Myocyte (in vitro differentiated cells): ENCODE measurements at places on chromosomes 16 and 17.

GRCh38 chr17:35768797-35769196, 8.1 kb downstream of the C17orf50 start:
- DNase-seq, result no peak

GRCh38 chr17:76419576-76420260, 33.2 kb downstream of the UBE2O start:
- DNase-seq, result no peak

GRCh38 chr17:32928586-32929535, 908 bp downstream of the TMEM98 start:
- DNase-seq, result no peak

- DNase-seq, result no peak
Observed at GRCh38 chr17:76382351-76382802, 2.0 kb upstream of the SPHK1 start.

GRCh38 chr17:17235212-17236174, 1.5 kb downstream of the FLCN start:
- DNase-seq, result peak; percentile 59

DNA sequence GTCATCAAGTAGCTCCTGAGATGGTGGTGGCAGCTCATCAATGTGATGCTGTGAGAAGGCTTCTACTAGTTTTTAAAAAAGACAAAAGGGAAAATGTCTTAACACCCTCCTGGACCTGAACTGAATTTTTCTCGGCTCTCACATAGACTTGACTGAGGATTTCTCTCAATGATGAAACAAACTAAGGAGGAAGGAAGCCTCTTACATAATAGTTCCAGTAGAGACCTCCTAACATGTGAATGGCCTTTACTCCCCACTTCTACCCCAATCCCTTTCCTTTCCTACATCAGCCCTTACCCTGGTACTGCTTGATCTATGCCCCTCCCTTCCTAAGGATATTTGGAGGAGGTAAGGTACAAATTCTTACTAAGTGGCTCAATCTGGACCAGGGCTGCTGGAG, 54.8 kb upstream of the MTMR4 start:
- DNase-seq, result no peak

DNA sequence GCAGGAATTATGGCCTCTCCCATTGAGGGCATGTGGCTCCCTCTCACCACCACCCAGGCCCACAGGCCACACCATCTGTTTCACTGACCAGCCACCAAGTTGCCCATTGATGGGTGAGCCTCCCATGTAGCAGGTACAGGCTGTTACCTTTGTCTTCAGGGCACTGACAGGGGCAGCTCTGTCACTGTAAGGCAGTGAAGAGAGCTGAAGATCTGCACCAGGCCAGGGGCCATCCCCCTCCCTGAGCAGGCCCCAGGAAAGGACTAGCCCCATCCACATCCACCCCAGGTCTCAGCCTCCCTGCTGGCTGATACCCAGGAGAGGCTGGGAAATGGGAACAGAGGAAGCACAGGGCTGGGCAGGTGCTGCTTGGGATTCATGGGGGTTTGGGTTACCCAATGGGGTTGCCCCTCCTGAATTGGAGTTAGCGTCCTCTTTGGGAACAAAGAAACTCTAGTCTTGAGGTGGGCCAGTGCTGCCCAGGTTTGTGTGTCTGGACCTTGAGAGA, 1691.4 kb downstream of the TP53TG3F start:
- DNase-seq, result no peak

DNA sequence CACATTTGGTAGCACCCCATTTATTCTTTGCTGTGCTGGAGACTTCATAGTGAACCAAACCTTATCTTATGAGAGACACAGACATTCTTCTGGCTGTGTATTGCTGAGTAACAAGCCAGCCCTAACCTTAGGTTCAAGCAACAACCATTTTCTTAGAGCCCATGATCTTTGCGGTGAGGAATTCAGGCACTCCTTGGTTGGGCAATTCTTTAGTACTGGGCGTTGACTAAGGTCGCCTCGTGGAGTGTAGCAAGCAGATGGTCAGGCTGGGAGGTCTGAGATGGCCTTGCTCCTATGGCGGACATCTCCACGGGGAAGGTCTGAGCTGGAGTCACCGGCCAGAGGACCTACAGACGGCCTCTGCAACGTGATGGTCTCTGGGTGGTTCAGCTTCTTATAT, 43.1 kb downstream of the ARSG start:
- DNase-seq, result no peak

DNA sequence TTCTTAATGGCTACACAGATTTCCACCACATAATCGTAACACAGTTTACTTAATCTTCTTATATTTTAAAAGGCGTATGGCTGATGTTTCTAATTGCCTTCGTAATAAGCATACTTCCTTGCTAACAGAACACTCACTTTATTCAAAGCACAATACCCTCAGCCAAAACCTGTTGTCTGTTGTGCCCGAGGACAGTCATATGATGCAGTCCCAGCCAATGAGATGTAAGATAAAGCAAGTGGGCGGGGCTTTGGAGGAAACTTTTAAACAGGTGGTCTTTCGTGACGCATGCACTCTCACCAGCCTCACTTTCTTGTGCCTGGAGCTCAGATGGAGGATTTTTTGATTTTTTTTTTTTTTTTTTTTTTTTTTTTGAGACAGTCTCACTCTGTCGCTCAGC, 174.1 kb downstream of the ZFHX3 start:
- no peak for DNase-seq

DNA sequence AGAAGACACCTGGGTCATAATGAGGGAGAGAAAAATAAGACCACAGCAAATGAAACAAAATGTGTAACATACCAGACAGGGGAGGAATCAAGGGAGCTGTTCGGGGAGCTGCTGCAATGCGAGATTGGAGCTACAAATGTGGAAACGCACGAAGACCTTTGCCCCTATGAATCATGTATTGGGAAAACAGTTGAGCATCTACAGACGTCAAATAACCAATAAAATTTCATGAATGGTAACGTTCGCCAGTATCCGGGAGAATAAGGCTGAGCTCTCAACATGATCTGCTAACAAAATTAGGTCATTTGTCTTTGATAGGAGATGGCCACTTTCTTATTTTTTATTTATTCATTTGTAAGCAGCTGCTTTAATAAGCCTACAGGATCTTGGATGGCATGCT, 486.2 kb upstream of the RBFOX1 start:
- DNase-seq, result no peak

- DNase-seq, result no peak
Observed at GRCh38 chr17:37060094-37060493, 111.3 kb downstream of the AATF start.

- no peak for DNase-seq
Observed at GRCh38 chr16:88693420-88694177, 7.3 kb upstream of the SNAI3 start.

GRCh38 chr16:57307365-57307764, 22.9 kb upstream of the PLLP start:
- no peak for DNase-seq

DNA sequence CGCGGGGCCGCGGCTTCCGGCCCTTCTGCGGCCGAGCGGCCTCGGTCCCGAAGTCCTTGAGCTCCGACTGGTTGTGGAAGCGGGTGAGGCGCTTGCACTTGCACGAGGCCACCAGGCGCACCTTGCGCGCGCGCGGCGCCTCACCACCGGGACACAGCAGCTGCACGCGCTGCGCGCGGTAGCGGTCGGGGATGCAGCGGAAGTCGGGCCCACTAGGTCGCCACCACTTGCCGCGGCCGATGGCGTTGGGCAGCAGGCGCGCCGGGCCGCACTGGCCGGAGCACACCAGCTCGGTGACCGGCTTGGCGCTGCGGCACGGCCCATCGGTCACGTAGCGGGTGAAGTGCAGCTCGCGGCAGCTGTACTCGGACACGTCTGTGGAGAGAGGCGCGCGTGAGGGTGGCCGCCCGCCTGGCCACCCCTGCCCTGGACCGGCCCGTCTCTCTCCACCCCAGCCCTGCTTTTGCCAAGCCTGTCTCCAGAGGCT, 3.2 kb downstream of the SOST start:
- DNase-seq, result no peak

DNA sequence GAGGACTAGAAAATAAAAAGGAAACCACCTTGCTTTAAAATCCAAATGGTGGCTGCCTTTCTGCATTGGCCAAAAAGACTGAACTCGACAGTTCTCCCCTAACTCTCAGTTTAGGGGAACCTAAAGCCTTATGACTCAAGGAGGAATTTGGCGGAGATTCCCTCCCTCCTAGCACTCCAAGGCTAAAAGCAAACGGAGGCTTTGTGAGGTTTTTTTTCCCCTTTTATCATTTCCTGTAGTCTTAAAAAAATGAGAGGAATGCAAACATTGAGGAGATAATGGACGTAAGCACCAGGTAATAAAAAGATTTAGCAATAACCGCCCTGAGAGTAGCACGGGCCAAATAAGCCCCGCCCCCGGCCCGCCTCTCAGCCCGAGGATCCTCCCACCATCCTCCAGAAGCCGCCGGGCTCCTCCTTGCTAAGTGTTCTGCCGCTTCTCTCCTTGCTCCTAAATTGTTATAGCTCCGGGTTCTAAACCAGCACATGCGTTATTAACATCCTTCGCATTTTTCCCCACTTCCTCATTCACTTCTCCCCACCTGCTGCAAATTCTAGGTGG, 5.8 kb upstream of the KIFC3 start:
- peak; percentile 71 for DNase-seq

DNA sequence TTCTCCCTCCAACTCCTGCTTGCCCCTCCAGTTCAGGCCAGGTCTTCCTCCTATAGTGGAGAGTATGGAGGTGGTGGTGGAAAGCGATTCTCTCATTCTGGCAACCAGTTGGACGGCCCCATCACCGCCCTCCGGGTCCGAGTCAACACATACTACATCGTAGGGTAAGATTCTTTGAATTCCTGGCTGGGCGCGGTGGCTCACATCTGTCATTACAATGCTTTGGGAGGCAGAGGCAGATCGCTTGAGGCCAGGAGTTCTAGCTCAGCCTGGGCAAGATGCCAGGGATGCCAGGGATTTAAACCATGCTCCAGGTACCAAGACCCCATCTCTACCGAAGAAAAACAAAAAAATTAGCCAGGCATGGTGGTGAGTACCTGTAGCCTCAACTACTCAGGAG, 1.4 kb downstream of the ZG16 start:
- peak; percentile 21 for DNase-seq

DNA sequence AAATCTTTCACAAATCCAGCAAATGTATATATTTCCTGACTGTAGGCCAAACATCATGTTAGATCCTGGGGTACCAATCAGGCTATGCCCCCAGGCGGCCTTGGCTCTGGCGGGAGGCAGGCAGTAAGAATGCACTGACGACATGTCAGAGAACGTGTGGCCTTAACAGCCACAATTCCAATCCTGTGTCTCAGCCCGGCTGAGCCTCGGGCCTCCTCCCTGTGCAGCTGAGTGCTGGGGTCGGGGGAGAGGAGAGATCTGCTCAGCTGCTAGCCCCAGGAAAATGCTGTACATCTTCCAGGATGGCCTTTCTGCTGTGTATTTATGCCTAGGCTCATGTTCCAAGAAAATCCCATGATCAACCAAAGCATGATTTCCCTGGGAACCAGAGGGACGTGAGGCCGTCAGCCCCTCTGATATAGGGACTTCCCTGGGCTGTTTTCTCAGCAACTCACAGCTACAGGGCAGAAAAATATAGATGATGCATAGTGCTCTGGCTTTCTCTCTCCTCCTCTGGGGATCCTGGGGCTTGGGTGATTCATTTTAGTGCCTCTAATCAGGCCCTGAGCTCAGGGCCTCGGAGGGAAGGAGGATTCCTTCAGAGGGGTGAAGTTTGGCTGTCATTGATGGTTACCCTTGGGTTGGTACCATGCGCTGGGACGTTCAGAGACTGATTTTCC, 604.0 kb downstream of the HS3ST4 start:
- DNase-seq, result no peak

DNA sequence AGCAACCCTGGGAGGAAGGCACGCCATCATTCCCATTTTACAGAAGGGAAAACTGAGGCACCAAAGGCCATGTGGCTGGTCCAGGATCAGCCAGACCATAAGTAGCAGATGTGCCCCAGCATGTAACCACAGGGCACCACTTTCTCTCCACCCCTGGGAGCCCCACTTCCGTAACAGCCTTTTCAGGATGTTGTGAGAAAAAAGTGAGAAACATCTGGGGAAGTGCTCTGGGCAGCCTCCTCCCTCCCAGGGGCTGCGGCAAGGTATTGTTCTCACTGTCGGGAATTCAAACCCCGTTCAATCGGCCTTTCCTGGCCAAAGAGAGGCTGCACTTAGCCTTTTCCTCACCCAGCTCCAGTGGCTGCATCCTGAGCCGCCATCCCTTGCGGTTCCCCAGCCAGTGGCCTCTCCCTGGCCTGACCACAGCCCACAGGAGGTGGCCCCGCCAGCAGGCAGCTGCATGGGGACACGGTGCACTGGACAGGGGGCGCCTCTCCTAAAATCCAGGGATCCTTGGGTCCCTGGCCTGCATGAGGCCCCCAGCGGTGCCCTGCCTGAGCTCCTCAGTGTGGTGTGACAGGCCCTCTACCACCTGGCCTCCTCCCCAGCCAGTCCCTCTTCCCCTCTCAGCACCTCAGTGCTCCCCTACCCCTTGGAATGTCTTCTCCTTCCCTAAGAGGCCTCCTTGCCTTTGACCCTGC, 5.7 kb upstream of the CDH5 start:
- no peak for DNase-seq

- no peak for DNase-seq
Observed at GRCh38 chr17:50211249-50212120, 10.1 kb upstream of the COL1A1 start.

- DNase-seq, result no peak
Observed at GRCh38 chr16:74766729-74767128, 7.9 kb downstream of the FA2H start.

DNA sequence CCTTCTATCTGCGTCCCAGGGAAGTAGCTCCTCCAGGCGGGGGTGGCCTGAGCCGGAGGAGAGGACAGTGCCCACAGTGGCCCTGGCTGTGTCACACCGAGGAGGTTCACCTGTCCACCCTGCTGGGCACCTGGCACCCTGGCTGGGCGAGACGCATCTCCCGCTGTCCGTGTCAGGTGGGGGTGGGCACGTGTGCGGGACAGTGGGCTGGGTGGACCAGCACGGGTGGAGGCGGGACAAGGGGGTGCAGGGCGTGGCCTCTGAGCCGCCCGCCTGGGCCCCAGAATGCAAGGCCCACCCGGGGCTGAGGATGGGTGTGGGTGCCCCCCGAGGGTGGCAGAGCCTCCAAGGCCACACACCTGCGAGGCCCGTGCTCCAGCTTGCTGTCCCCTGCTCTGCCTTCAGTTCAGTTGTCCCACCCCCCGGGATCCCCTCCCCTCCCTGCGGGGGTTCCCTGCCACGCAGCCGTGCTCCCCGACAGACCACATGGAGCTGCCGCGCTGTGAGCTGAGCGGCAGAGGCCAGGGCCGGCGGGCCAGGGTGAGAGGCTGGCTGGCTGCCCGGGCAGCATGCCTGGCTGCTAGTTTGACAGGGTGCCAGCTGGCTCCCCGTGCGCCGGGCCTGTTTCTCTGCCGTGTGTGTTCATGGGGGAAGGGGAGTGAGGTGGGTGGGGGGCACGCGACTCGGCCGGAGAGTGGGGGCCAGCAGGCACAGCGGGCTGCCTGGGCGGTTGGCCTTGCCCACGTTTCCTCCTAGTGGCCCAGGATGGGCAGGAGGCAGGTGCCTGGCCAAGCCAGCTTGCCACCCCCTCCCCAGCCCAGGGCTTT, 33.9 kb downstream of the BAHCC1 start:
- peak; percentile 85 for DNase-seq

DNA sequence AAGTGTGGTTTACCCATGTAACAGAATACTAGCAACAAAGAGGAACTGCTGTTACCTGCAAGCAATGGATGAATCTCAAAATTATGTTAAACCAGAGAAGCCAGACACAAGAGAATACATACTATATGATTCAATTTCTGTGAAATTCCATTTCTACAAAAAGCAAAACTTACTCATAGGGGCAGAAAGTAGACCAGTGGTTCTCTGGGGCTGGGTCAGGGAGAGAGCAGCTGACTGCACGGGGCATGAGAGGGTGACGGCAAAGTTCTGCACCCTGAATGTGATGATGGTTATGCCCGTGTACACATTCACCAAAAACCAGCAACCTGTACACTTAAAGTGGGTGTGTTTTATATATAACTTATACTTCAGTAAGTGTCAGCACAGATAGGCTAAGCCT, 3.1 kb downstream of the ZNF843 start:
- no peak for DNase-seq
